ENCODE measurements at places on chromosomes 1 and 21.

- DNase-seq: no peak
These were observed 22.5 kb upstream of the RC3H1 start for GRCh38 chr1:174044418-174045222.

DNA sequence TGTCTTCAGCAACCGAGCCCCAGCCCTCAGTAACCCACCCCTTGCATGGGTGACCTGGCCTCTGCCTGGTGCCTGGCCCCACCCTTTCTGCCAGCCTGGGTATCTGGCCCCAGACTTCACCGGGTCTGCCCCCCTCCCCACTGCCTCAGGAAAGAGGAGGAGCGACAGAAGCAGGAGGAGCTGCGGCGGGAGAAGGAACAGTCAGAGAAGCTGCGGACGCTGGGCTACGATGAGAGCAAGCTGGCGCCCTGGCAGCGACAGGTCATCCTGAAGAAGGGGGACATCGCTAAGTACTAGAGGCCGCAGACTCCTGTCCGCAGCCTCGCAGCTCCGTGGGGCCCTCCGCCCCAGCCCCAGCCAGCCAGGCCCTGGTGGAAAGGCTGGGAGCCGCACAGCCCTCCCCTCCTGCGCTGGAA, 6.1 kb downstream of the TNFRSF25 start:
- DNase-seq: peak; percentile 72

- DNase-seq: no peak
These were observed 438.2 kb downstream of the SMYD3 start for GRCh38 chr1:246068619-246069509.

DNA sequence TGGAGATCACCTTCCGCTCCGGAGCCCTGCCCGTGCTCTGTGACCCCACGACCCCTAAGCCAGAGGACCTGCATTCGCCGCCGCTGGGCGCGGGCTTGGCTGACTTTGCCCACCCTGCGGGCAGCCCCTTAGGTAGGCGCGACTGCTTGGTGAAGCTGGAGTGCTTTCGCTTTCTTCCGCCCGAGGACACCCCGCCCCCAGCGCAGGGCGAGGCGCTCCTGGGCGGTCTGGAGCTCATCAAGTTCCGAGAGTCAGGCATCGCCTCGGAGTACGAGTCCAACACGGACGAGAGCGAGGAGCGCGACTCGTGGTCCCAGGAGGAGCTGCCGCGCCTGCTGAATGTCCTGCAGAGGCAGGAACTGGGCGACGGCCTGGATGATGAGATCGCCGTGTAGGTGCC, 9.6 kb downstream of the SPATA46 start:
- no peak for DNase-seq

- no peak for DNase-seq
These were observed 251.6 kb downstream of the AKT3 start for GRCh38 chr1:243598433-243598832.

GRCh38 chr1:96309783-96310182, 411.8 kb upstream of the PTBP2 start:
- no peak for DNase-seq

- DNase-seq: no peak
These were observed 54.2 kb downstream of the RGL1 start for GRCh38 chr1:183859119-183859518.

DNA sequence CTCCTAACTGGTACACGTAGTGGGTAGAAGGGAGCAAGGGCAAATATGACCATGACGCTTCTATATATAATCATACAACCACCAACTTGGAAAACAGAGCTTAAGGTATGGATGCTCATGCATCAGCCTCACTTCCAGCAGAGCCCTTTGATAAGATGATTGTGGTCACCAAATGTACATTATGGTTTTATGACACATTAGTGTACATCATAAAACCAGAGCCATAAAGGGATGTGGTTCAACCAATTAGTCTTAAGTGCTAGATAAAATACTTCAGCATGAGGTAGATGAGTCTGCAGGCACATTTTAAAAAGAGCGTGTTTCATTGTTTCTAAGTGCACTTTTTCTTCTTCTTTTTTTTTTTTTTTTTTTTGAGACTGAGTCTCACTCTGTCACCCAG, 43.7 kb downstream of the NIBAN1 start:
- no peak for DNase-seq

- no peak for DNase-seq
These were observed 38.1 kb downstream of the RCSD1 start for GRCh38 chr1:167668108-167668507.

GRCh38 chr1:247301176-247301540, 30.5 kb downstream of the ZNF496 start:
- DNase-seq: no peak

DNA sequence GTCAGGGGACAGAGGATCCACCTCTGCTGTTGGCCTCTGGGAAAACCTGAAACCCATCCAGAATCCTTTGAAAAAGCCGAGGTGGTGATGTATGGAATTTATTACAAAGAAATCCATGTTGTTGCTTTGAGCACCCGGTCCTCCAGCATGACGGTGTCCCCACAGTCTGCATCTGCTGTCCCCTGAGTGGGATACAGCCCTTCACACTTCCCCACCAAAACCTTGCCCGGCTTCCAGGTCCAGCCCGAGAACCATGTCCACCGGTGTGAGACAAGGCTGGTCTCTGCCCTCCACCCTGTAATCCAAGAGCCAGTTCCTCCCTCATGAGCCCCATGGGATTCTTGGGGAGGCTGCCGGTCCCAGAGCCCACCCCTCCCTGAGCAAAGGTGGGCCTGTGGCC, 70.5 kb downstream of the STUM start:
- DNase-seq: no peak

DNA sequence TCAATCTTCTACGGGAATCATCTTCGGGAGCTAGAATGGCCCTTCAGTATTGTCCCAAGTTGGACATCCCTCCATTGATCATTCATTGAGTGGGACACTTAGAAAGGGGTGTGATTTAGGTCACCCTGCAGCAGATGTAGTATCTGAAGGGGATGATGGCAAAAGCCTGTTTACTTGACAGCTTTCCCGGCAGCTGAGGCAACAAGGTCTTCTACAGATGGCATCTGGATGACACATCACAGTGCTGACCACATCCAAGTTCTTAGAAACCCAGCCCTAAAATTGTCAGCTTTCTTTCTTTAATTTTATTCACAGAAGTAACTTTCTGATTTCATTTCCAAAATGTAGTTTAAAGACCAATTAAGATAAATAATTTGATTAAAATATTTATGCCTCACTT, 150.3 kb downstream of the AMY1C start:
- no peak for DNase-seq

DNA sequence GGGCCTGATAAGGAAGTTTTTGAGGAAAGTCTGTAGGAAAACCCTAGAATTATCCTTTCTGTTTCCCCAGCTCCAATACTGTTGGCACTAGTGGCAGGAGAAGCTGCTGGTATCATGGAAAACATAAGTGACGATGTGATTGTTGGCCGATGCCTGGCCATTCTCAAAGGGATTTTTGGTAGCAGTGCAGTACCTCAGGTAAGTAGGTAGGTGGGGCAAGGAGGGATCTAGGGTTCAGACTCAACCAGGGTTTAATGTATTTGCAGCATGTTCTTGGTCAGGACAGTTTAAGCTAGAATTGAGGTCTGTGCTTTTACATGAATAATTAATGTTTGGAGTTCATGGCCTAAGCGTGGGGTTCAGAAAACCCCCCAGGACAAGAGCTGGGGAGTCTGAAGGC, 62.1 kb downstream of the KDM1A start:
- DNase-seq: peak; percentile 50

DNA sequence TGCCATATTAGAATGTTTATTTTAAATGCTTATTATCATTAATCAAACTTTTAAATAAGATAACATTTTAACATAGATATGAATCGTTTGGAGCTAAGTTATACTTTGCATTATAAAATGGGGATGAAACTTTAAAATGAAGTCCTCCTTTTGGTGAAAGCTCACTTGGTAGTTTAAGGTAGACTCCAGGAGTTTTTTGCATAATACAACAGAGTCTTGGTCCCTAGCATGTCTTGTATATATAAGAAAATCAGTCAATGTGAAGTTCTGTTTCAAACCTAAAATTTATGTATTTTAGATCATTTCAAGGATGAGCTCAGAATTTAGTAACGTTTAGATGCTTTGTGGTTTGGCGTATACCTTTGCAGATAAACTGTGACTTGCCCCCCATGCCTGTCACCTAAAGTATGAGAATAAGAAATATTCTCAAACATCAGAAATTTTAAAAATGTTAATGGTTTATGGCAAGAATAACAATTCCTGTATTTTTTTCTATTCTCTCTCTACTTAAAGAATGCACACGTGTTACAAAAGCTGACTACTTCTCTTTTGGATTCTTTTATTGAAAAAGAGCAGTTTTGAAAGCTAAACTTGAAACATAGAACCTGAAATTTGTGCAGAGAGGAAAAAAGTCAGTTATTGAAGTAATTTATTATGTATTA, 3.8 kb downstream of the NFIA start:
- DNase-seq: no peak

GRCh38 chr1:22752339-22752738, 41.7 kb downstream of the EPHB2 start:
- no peak for DNase-seq

DNA sequence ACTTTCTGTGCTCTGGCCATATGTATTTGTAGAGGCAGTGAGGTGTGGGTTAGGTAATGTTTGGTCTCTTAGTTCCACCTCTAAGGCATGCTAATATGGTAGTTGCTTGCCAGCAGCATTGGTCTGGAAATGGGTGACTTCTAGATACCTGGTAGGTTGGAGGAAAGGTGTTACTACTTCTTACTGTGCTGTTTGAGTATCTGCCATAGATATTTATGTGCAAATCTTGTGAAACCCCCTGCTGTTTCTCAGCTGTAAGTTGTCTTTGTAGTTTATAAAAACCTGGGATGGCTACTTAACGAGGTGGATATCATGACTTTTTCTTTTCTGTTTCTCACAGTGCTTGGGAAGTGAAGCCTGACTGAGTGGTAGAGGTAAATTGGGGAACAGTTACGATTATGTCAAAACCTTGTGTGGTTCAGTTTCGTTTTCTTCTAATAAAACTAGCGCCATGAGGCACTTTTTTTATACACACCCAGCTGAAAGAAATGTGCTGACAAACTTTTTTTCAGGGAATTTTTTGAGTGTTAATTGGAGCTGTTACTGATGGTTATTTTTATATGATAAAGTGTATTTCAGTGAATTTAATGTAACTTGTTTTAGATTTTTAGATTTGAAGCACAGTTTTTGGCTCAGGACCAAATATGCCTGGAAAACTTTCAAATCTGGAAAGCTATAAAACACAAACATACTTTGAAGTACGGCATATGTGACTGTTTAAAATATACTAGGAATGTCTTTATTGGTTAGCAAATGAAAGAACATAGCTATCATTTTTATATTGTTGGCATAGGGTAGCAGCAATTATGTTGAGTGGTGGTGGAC, 42.1 kb downstream of the CAMSAP2 start:
- DNase-seq: no peak

GRCh38 chr1:107830075-107830474, 134.9 kb downstream of the VAV3 start:
- DNase-seq: no peak

DNA sequence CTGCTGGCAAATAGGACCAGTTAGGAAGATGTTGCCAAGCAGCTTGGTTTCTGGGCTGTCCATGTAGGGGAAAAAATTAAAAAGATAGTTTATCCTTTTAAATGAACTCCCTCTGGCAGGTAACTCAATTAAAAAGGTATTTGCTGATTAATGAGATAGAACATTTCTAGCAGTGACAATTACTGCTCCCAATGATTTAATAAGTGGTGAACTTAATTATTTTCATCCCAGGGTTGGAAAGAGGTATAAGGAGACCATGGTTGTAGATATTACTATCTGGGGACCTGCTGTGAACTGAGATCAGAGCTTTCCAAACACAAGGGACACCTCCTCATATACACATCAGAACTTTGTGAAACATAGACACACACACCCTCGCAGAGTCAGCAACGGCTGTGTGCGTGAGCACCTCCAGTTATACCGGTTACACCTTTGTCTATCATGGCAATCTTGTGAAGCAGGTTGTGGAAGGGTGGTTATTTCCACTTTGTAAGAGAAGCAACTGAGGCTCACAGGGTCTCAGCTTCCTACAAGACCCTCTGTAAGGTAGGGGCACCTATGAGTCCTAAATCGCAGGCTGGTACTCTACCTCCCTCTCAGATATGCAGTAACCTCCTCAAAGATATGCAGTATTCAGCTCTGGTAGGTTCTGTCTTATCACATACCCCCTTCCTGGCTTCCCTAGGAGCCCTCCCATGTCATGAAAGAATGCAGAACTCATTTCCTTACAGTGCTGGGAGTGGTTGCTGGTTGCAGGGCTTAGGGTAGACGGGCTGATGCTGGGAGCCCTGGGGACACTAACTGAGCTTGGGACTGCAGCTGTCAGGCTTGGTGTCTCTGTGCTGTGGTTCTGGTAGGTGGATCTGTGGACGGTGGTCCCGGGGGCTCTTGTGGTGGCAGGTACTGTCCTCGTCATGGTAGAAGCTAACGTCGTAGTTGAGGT, 18.5 kb upstream of the MAGOH start:
- DNase-seq: no peak

DNA sequence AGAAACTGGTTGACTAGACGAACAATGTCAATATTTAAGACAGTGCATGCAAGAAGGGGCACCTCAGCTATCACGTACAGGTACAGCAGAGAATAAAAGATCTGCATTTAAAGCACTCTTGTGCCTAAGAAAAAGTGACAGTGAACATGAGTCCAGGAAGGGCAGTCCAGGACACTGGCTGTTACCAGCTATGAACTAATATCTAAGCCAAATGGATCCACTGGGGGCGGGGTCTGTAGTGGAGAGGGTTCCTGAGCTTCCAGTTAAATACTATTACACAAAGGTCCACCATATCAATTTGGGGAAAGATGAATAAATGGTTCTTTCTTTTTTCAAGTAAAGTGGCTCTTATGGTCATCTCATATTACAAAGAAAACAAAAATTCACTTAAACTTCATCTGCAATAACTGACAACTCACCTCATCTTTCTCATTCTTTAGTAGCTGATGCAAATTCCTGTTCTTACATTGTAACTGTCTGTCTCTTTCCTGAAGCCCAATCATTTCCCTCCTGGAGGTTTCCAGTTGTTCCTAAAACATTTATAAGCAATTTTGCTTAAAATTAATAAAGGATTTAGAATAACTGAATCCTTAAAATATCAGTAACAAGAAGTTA, 24.5 kb downstream of the SSX2IP start:
- no peak for DNase-seq

GRCh38 chr21:36504067-36505058, 24.4 kb upstream of the CLDN14 start:
- DNase-seq: no peak

Data from H9 (cell line).